ENCODE measurements at places on chromosomes 11 and 22. TPM values are rescaled to one million over a fixed set of nuclear protein-coding genes. Genes with fewer than 3 reads are reported as not detected.

DNA sequence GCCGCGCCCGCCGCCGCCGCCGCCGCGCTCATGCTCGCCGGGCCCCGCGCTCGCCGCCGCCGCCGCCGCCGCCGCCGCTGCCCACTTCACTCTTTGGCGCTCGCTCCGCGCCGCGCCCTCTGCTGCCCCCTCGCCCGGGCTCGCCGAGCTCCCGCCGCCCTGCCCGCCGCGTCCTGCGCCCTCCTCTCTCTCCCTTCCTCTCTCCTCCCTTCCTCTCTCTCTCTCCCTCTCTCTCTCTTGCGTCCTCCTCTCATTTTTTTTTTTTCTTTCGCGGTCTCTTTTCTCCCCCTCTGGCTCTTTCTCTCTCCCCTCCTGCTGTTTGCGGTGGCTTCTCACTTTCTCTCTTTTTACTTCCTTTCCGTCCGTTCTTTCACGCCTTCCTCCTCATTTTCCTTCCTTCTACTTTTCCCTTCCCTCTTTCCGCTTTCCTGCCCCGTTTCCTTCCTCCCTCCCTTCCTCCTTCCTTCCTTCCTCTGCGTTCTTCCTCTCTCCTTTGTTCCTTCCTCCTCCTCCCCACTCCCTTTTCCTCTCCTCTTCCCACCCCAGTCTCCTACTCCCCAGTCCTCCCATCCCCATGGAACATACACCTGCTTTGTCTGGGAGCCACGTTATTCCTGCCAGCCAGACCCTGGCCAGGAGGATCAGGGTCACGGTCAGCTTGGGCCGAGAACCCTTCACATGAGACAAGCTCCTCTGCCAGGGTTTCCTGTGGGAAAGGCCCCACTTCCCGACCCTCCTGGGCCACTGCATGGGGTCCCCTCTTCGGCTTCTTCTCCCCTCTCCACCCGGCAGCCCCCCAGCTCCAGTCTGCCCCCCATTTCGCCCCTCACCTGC, 19.3 kb upstream of the SHISAL1 start:
- no peak for DNase-seq

DNA sequence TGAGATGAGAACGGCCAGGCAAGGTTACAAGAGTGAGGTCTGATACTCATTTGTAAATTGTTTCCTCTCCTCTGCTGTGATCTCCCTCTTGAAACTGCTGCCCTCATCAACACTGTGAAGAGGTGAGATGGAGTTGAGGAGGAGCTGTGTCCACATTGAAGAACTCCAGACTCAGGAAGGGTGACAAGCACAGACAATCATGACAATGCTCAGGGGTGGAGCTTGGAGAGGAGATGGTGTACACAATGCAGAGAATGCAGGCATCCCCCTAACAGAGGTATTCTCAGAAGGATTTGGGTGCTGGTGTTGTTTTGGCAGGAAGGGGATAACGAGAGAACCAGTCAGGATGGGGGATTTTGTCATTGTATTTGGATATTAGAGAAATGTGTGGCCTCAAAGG, 21.5 kb upstream of the MMP7 start:
- DNase-seq: no peak

DNA sequence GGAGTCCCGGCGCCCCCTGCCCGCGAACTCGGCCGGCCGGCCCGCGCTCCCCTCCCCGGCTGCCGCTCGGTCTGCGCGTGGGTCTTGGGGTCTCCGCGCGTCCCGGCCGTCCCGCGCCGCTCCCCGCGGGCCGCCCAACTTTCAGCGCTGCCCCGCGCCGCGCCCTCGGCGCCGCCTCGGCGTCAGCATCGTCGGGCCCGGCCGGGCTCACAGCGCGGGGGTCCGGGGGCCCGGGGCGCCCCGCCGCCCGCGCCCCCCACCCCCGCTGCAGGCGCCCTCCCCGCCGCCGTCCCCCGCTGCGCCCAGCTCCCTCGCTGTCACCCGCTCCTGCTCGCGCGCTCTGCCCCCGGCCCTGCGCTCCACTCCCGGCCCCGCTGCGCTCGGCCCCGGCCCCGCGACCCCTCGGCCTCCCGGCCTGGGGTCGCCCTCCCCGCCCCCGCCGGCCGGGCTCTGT, at the start of gene KCNJ4:
TSS of gene KCNJ4 (minus strand) at position 124 of the 454 bp plus-strand sequence. CDS start 27,067 bp downstream, outside the sequence.
- no peak for DNase-seq

DNA sequence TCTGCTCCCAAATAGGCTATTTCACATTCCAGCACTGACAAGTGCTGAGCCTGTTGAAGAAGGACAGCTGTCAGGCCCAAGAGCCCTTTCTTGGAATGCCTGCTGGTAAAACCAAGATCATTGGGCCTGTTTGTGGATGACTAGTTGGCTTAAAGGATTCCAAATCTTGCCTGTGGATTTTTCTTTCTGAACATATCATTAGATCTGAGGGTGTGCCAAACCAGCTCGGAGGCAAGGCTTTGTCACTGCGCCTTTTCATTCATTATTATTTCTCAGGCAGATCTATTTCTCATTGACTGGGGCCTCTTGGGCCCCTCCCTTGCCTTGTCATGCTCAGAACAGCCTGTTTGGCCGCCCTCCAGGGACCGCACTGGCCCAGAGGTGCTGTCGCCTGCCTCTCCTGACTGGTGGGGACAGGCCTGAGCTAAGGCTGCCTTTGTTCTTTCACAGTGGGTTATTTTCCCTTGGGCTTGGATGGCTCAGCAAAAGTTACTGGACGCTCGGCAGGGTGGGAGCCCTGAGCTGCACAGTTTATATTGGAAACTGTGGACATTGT, 222.7 kb upstream of the SESN3 start:
- no peak for DNase-seq

DNA sequence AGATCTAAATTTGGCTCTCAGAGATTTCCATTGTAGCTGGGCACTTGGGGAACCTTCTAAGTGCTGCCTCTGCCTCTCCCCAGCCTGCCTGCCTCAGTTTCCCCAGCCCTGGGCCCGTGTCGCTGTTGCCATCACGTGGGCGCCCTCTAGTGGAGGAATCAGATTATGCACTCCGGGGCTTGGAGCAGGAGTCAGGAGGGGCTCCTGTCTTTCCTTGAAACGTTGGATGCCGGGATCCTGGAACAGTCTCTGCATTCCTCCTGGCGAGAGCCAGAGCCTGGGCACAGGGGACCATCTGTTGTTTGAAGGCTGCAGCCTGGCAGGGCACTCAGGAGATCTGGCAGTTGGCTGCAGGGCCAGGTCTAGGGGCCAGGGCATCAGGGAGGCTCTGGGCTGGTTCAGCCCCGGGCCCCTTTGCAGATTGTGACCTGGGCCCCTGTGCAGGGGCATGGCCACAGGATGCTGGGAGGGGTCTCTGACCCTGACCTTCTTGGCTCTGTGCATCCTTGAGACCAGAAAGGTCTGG, 71.6 kb downstream of the LRP5 start:
- DNase-seq: peak; percentile 78

DNA sequence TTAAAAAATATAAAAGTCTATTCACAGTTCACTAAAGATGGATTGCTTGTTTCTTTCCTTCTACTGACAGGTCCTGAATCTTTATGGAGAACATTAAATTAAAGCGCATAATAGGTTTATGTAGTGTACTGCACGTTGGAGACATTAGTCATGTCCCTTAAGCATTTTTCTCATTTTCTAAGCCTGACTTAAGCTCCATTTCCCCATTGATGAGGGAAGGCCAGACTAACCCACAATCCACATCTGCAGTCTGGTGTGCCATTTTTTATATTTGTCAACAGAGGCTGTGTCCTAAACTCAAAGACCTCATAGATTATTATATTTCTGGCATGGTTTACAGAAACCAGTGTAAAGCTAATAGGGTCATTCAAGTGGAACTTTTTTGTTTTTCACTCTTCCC, 39.9 kb downstream of the CADM1 start:
- DNase-seq: no peak

The KCTD14 gene
- total RNA-seq: 13.2 TPM

Data from mucosa of descending colon (tissue), 3 donors.